ENCODE measurements at places on chromosomes 6 and 20.

GRCh38 chr6:106187424-106187982 is 101.4 kb downstream of the PRDM1 start:
- no peak for DNase-seq

GRCh38 chr6:91435630-91436029 is 848.8 kb upstream of the MAP3K7 start:
- DNase-seq, result no peak

GRCh38 chr6:132063738-132064137 is 112.6 kb upstream of the CCN2 start:
- DNase-seq, result no peak

GRCh38 chr20:13261460-13262301 is 40.6 kb downstream of the ISM1 start:
- DNase-seq, result no peak

GRCh38 chr6:16802071-16802470 is 40.8 kb upstream of the ATXN1 start:
- DNase-seq, result peak; percentile 49

- no peak for DNase-seq
Observed at GRCh38 chr6:30149858-30150550, 11.0 kb downstream of the TRIM10 start.

DNA sequence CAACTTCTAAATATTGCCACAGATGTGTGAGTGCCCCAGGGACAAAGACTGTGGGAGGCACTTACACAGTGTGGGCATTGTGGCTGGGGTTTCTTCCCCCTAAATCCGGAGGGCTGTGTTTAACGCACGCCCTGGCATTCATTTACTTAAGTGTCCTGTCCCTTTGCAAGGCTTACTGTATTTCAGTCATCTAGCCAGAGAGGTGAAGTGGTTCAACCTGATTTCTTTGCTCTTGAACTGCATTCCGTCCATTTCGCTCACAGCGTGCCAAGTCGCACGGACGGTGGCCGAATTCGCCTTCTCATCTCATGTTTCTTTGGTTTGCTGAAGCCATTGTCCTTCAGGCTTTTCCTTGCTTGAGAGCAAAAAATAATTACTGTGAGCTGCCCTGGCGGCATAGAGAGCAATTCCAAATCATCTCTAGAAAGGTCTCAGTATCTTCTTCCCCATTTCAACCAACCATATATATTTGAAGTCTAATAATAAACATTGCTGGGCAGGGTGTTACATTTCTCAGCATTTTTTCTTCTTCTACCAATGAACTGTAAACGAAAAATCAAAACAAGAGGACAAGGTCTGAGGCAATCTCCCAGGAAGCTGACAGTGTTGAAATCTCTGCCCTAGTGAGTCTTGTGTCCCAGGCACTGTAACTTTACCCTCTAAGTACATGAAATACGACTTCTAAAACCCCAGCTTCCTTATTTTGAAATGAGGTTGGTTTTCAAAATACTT is 16.9 kb downstream of the SYTL3 start:
- no peak for DNase-seq

DNA sequence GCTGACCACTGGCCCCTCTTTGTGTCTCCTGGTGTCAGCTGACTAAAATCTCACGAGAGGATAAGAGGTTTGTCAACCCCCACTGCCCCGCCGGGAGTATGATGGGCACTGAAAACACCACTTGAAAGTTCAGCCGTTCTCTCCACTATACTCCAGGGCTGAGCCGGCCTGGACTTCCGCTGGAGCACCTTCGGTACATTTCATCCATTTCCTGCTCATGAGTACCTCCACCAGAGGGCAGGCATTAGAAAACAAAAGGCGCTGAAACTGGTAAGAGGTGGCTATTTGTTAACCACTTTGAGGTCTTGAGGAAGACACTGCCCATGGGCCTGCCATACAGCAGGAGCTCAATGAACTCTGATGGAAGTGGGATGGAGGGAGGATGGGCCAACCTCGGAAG is 17.9 kb upstream of the ANKRD60 start:
- no peak for DNase-seq

DNA sequence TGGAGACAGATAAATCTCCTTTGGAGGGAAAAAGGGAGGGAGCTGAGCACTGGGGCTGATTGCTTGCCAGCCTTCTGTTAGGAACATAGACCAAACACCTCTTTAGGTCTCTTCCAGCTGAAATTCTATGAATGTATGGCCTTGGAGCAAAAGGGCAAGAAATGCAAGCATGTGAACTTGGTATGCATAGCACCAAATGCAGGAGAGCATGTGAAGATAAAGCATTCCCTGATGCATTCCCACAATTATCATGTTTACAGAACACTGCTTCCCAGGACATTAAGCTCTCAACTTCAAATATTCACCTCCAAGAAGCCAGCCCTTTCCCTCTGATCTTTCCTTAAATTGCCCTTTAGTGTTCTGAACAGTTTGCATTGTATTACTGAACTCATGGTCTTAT is 15.6 kb downstream of the RIPOR2 start:
- DNase-seq, result no peak

DNA sequence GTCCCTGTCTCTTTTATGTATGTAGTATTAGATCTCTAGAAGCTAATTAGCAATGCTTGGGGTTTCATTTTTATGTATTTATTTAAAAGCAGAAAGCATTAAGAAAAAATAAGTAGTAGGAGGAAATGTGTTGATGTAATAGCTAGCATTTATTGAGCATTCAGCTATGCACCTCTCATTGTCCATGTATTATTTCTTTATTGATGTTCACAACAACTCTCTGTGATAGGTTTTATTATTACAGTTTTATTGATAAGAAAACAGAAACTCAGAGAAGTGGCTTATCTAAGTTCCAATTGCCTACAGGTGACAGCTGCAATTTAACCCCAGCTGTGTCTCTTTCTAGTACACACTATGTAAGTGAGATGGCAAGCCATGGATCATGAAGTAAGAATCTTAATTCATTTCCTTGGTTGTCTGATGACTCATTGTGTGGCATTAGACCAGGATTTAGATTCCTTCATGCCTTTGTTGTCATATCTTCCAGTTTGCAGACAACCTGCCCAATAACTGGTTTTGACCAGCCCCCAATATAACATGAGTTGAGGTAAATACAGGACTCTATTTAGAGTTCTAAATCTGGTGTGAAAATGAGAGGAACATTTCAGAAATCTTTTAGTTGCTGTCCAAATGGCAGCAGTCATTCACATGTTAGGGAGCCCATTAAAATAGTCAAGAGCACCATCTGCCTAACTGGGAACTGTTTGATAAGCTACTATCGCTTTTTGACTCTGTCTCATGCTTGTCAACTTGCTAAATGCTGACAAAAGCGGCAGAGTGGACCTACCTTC is 170.8 kb upstream of the PHACTR1 start:
- no peak for DNase-seq

DNA sequence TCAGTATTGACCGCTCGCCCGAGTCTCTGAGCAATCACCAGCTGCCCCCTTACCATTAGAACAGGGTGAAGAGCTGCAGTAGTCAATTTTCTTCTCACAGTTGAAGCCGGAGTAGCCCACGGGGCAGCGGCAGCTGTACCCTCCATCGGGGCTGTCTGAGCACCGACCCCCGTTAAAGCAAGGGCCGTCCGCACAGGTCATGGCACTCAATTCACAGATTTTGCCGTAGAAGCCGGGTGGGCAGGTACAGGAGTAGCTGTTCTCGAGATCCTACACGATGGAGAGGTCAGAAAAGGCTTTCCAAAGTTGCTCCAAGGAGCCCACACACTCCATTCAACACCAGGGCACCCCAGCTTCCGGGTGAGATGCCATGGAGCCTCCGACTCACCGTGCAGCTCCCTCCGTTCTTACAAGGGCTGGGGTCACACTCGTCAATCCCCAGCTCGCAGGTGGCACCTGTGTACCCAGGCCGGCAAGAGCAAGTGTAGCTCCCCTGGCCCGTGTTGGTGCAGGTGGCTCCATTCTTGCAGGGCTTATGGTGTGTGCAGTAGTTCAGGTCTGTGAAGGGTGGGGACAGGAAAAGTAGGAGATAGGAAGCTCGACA is 5.9 kb downstream of the DLL1 start:
- peak; percentile 6 for DNase-seq

GRCh38 chr6:32883789-32884188 is 29.8 kb downstream of the PSMB9 start:
- no peak for DNase-seq

GRCh38 chr6:50437901-50438300 is 275.4 kb upstream of the TFAP2D start:
- DNase-seq, result no peak

- DNase-seq, result no peak
Observed at GRCh38 chr6:3869632-3870527, 20.7 kb downstream of the FAM50B start.

DNA sequence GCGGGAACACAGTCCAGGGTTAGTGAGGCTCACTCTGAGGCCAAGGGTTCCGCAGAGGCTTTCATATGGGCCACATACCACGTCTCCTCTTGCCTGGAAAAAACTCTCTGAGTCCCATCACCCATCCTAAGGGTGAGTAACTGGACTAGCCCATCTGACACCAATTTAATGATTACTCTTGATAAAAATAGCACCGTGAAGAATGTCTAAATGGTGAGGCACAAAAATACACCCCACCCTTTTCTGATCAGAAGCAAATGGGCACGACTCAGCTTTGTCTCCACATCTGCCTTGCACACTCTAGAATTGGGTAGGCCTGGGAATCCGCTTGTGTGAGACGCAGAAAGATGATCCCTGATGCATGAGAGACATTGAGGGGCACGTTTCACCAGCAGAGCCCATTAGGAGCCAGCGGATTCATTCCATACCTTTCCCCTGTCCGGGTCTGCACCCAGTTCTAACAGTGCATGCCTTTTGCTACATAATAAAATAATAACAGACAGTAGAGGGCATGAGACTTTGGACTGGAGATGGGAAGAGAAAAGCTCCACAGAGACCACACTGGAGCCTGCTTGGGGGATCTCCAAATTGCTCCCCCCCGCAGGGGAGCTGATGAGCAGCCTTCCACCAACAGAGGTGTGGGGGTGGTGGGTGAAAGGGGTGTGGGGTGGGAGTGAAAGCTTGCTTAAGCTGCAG is 110.0 kb upstream of the KCNK16 start:
- no peak for DNase-seq

- DNase-seq, result peak; percentile 68
Observed at GRCh38 chr6:157873735-157874344, 50.8 kb downstream of the SNX9 start.

GRCh38 chr20:54633374-54634355 is 158.3 kb downstream of the DOK5 start:
- no peak for DNase-seq

- DNase-seq, result no peak
Observed at GRCh38 chr6:156846845-156847599, 69.8 kb downstream of the ARID1B start.

- no peak for DNase-seq
Observed at GRCh38 chr20:48828734-48829460, 1.1 kb upstream of the PREX1 start.

GRCh38 chr6:101730954-101731353 is 337.4 kb downstream of the GRIK2 start:
- DNase-seq, result no peak

- DNase-seq, result no peak
Observed at GRCh38 chr6:101011186-101011585, 130.1 kb upstream of the ASCC3 start.

DNA sequence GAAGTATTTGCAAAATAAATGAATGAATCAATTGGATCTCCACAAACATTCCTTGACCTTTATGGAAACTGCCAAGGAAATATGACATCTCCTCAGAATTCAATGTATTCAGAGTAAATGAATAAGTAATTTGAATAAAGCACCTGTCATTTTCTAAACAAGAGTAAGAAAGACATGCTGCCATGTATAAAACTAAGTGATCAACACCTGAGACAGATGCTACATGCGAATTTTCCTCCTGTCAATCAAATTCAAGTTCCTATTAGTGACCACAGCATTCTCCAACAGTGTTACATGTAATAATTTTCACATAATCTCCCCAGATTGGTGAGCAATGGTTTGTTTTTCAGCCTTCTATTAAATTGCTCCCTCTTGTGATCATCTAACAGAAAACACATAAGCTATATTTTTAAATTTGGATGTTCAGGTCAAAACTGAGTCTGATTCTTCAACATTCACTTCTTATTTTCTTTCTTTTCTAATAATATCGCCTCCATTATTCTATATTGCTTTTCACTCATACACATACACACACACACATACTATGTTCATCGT is 163.2 kb upstream of the RNF217 start:
- no peak for DNase-seq

DNA sequence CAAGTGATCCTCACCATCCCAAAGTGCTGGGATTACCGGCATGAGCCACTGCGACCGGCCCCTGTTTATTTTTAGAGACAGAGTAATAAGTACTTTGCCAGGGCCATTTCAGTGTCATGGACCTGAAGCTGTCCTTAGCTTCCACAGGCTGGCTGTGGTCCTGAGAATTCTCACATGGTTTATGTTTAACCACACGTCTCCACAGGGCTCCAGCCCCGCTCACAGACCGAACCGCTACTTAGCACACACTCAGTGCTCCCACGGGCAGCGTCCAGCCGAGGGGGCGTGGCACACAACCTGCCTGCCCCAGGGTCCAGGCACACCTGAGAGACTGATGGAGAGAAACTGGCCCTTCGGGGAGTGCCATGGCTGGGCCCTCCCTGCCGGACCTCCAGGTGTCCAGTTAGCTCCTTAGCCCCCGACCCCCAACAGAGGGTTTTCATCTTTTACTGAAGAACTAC is 11.7 kb downstream of the ACSS1 start:
- peak; percentile 31 for DNase-seq

DNA sequence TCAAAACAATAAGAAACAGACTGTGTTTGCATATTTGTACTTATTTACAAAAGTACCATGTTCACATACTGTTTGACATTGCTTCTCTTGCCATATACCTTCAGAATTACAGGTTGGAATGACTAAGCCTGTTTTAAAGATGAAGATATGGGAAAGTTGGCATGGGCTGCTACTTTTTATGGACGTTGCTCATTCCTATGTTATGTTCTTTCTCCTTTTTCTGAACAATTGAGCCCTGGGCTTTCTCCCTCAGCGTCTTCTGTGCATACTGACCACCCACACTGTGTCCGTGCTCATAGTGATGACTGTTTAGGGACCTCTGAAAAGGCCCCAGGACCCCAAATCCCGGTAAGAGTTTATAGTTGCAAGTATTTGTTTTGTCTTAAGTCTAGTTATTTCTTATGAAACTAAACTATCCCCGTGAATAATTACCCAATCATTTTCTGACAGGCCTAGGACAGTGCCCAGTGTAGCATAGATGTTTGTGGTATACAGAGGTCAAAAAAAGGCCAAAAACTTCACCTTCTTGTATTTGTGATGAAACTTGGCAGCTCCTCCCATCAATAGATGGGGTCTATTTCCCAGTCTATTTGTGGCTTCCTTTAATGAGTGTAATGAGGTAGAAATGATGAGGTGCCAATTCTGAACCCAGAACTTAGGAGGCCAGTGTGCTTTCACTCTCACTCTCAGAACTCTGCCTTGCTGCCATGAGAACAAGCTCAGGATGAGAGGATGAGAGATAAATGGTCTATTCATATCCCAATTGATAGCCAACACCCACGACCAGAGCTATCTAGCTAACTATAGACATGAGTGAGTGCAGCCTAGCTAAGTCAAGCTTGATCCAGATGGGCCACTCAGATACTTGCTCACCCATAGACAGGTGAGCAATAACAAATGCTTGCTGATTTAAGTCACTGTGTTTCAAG is 40.9 kb downstream of the GSTA4 start:
- no peak for DNase-seq

- DNase-seq, result peak; percentile 18
Observed at GRCh38 chr20:25018841-25019240, 26.3 kb upstream of the APMAP start.

- DNase-seq, result no peak
Observed at GRCh38 chr6:46504242-46504641, 13.0 kb upstream of the RCAN2 start.

GRCh38 chr20:64238851-64239387 is 16.6 kb upstream of the PCMTD2 start:
- no peak for DNase-seq

GRCh38 chr6:26302941-26303559 is 61.9 kb upstream of the BTN3A2 start:
- DNase-seq, result no peak
